Left lobe of liver (tissue), 2 donors: ENCODE measurements at places on chromosomes 3 and 15. TPM values are rescaled to one million over a fixed set of nuclear protein-coding genes. Genes with fewer than 3 reads are reported as not detected.

DNA sequence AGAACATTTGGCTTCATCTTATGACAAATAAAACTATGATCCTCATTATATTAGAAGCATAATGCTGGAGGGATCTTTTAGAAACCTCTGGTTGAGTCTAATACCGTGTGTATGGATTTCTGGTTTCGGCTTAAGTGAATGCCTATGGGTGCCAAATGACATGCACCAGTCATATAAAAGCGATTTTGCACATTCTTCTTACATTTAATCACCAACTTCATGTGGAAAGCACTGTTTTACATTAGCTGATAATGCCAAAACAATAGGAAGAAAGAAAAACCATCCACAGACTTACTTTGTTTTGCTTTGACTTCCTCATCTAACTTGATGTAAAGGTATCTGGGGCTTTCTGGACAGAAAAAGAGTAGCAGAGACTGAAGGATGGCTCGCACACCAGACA is 20.9 kb downstream of the SLC2A2 start:
- no peak for DNase-seq

GRCh38 chr15:60110909-60111308 is 106.8 kb downstream of the FOXB1 start:
- DNase-seq = no peak

Gene TMEM212
- total RNA-seq = not detected

GRCh38 chr15:36791844-36792571 is 212.6 kb downstream of the CDIN1 start:
- DNase-seq = no peak

DNA sequence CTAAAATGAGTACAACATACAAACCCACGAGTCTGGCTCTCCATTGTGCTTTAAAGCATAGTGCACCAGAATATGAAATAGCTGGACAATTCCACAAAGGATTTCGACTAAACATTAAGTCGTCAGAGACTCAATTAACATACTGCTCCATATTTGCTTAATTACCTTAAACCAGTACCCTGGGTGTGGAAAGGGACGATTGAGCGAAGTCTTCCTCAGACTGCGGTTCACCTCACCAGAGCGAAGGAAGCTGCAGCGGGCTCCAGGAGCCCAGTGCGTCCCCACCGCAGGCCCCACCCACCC is 218 bp upstream of the TRPC1 start:
- no peak for DNase-seq

Gene SLCO2A1
- 7.4 TPM for total RNA-seq

GRCh38 chr3:9184461-9184835 is 65.0 kb downstream of the SRGAP3 start:
- DNase-seq = no peak

GRCh38 chr3:79765911-79766310 is 1.9 kb downstream of the ROBO1 start:
- no peak for DNase-seq

DNA sequence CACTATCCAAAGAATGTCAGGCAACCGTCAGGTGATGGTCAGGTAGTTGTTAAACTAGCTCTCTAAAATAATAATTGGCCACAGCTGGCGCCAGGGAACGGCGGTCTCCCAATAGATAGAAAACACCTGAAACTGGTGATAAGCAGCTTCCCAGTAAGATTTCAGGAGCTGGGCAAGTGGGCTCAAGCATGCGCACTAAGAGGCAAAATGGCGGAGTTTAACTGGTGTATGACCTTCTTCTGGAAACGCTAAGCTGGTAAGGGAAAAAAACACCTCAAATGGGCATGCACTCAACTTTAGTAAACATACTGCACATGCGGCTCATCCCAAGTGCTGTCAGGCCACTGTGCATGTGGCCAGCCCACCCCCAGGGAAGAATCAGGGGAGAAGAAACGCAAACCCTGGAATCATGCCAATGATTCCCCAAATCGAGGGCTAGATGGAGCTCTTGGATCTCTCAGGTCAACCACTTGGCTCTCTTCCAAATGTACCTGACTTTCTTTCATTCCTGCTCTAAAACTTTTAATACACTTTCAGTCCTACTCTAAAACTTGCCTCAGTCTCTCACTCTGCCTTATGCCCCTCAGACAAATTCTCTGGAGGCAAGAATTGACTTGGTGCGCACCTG is 195.0 kb downstream of the ZNF621 start:
- DNase-seq = no peak

Gene PLSCR5
- total RNA-seq = not detected

Gene CHAC1
- total RNA-seq = 1.1 TPM

Gene IL17RB
- total RNA-seq = 23.2 TPM

Gene GOLGA6L4
- 2.2 TPM for total RNA-seq

GRCh38 chr15:56798639-56799038 is 65.3 kb upstream of the ZNF280D start:
- DNase-seq = no peak

Gene PLA1A
- total RNA-seq = 13.5 TPM

- no peak for DNase-seq
Measured at GRCh38 chr15:41241221-41241964, 10.3 kb downstream of the CHP1 start.

DNA sequence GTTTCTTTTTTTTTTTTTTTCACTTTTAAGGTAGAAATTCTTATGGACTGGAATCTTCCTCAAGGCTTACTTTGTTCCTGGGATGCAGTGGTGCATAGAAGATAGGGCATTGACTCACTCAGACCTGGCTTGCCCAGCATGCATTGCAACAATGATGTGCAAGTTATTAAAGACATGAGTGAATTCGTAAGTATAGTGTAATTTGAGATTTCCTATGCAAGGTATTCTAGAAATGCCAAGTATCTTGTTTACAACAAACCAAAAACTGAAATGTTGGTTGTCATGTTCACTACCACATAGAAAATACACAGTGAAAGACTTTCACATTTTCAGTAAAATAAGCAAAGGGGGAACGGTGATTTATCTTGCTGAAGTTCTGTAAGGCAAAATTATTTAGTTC is 56.5 kb upstream of the FNDC3B start:
- DNase-seq = no peak

Gene PLSCR2
- total RNA-seq = not detected

Gene C3orf80
- total RNA-seq = 0.10 TPM

GRCh38 chr15:83082730-83083386 is 15.8 kb upstream of the BTBD1 start:
- no peak for DNase-seq

DNA sequence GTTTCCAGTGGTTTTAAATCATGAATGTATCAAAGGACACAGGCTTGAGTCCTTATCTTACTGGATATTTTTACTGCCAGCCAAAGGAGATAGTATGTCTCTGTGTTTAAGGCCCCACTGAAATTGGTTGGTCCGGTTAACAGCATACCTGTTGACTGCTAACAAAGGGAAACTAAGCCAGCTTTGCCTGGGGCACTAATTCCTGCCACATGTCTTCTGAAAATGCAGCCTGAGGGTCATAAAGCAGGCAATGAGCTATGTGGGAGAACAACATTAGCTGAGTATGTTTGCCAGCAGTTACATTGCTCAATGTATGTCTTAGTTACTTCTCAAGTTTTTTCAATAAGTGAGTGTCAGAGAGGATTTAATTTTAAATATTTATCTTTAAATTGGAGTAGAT is 12.4 kb downstream of the PLS1 start:
- DNase-seq = no peak

DNA sequence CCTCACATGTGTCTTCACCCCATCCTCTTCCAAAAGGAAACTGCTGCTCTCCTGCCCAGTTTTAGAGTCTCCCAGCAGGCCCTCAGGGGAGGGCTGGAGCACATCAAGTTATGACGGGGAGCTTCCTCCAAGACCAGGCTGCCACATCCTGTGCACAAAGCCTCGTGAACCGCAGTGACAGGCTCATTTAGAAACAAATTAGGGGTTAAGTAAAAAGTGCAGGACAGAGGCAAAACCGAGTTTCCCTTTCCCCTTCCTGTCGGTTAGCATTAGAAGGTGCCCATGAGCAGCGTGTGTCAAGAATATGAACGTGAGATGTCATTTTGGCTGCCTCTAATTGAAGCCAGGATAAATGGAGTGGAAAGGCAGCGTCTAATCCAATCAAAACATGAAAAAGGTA is 199.7 kb downstream of the ARRDC4 start:
- DNase-seq = no peak

Gene COL6A6
- total RNA-seq = 0.03 TPM

DNA sequence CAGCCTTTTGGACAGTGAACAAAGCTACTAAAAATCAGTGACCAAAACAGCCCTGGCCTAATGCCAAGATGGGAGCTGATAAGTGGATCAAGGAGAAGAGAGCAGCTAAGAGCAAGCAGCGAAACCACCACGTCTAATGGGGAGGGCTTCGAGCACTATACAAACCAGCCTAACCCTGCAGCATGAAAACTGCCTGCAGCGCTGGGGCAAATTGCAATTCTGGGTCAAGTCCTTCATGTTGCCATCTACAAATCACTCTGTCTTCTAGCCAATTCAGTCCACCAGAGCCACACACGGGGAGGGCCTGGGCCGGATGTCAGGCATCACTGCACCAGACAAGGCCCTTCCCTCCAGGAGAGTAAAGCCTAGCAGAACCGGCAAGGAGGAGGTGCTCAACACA is 30.5 kb upstream of the SPATA12 start:
- no peak for DNase-seq

Gene CDC25A
- 0.58 TPM for total RNA-seq

Gene NDN
- 2.9 TPM for total RNA-seq

DNA sequence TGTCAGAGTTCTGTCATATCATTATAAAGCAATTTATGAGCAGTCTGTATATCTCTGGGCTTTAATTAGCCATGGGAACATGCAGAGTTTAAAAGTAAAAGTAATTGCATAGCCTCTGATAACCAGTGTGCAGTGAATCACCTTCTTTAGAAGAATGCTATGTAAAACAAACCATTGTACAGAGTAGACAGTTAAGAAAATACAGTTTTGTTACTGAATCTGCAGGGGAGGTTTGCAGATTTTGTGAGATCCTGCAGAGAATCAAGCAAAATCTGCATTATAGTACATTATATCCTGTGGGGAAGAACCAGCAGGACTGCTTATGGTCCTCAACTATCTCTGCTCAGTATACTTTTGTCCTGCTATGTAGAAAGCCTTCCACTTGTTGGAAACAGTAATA is 396.2 kb upstream of the NAALADL2 start:
- DNase-seq = no peak

- DNase-seq = no peak
Measured at GRCh38 chr15:74594455-74594854, 21.2 kb upstream of the CLK3 start.

- DNase-seq = no peak
Measured at GRCh38 chr3:187640569-187641059, 29.6 kb downstream of the SST start.

Gene DNASE1L3
- total RNA-seq = 33.0 TPM

Gene CD200R1
- 0.38 TPM for total RNA-seq

Gene ZNF620
- total RNA-seq = 1.0 TPM

GRCh38 chr3:168991803-168992202 is 671.7 kb downstream of the MECOM start:
- DNase-seq = no peak

DNA sequence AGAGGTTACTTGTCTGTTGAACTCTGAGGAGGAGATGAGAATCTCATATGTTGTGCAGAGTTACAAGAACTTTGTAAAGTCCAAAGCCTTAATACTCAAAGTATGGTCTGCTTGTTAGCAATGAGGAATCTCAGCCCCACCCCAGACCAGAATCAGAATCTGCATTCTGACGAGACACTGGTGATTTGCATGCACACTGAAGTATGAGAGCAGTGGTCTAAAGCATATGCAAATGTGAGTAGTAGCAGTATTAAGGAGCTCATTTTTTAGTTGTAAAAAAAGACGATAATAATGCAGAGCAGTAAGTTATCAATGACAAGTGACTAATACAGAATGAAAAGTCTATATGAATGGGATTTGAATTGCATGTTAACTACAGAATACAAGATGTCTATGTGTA is 327.7 kb downstream of the RYR3 start:
- DNase-seq = no peak

- DNase-seq = no peak
Measured at GRCh38 chr3:14948609-14949038, 1.2 kb downstream of the NR2C2 start.

Gene RHOV
- not detected for total RNA-seq

GRCh38 chr3:21734746-21735145 is 16.3 kb downstream of the ZNF385D start:
- no peak for DNase-seq

Gene CDHR4
- total RNA-seq = not detected

Gene PFKFB4
- total RNA-seq = 1.3 TPM

GRCh38 chr15:89654301-89654761 is 936 bp downstream of the KIF7 start:
- no peak for DNase-seq

GRCh38 chr3:154970797-154971196 is 109.3 kb upstream of the MME start:
- no peak for DNase-seq

DNA sequence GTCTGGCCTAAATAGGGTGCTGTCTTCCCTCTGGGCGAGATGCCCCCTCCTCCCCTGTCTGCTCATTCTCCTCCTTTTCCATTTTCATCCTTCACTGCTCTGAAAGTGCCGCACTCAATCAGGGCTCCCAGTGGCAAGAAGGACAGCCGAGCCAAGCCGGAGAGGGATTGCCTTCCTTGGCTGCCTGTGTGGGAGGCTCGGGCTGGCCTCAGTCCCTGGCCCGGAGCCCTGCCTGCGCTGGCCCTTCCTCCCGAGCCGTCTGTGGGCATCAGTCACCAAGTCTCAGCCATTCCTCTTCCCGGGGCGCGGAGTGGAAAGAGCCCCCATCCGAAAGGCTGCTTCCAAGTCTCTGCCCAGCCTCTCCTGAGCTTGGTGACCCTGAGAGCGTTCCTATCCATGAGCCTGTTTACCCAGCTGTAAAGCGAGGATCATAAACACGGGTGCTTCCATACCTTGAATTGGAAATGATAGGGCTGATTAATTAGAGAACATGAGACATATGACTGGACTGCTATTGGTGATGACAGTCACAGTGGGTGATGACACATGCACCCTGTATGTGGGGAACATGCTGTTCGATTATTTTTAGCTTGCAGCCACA is 59.1 kb upstream of the TLE3 start:
- DNase-seq = no peak

GRCh38 chr15:93110502-93111040 is 21.6 kb upstream of the RGMA start:
- DNase-seq = no peak

DNA sequence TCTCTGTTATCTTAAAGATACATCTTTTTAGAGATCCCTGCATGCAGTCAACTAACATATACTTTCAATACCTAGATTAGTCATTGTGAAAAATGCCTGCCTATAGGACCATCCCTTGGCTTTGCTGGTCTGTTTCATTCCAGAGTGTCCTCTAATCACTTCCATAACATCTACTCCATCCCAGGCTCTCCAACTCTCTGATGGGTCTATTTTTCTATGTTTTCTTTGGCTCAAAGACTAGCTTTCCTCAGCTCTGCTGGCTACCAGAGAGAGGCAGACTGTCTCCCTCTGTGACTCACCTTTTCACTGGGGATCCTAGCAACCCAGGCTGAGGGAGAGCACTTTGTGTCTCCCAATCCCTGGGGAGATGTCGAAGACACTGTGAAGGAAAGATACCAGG is 547.7 kb upstream of the MCTP2 start:
- DNase-seq = no peak
